ENCODE measurements at places on chromosomes 7 and 10.

- no peak for DNase-seq
Observed at GRCh38 chr7:47153576-47153975, 428.3 kb downstream of the TNS3 start.

- no peak for DNase-seq
Observed at GRCh38 chr10:3196482-3196881, 23.9 kb upstream of the PITRM1 start.

DNA sequence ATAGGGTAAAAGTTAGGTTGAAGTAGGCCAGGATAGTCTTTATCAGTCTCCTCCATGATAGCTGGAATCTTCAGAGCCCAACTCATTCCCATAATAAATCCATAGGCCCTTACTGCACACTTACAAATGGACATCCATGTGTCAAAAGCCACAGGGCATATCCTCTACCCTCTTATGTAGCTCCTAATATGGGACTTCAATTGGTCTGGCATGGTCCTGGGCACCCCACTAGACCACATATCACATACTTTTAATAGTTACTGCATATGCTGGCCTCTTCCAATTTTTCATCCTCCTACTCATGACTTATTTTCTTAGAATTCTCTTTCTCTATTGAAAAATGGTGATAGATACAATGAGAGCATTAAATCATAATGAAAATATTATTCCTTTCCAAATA is 169.3 kb downstream of the MAGI2 start:
- no peak for DNase-seq

DNA sequence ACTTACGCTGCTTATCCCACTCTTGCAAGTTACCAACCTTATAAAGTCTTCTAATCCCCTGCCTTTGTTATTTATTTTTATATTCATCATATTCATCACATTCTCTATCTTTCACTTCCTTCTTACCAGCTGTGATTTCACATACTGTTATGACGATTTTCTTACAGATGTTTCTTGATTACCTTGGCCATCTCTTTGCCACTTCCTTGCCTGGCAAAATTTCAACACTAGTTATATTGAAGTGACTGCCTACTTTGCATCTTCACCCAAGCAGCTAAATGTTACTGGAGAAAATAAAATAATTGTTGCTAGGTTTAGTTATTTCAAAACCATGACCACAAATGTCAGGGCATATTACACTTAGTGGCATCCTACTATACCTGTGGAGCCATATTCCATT is 8.8 kb upstream of the STEAP4 start:
- DNase-seq: no peak

DNA sequence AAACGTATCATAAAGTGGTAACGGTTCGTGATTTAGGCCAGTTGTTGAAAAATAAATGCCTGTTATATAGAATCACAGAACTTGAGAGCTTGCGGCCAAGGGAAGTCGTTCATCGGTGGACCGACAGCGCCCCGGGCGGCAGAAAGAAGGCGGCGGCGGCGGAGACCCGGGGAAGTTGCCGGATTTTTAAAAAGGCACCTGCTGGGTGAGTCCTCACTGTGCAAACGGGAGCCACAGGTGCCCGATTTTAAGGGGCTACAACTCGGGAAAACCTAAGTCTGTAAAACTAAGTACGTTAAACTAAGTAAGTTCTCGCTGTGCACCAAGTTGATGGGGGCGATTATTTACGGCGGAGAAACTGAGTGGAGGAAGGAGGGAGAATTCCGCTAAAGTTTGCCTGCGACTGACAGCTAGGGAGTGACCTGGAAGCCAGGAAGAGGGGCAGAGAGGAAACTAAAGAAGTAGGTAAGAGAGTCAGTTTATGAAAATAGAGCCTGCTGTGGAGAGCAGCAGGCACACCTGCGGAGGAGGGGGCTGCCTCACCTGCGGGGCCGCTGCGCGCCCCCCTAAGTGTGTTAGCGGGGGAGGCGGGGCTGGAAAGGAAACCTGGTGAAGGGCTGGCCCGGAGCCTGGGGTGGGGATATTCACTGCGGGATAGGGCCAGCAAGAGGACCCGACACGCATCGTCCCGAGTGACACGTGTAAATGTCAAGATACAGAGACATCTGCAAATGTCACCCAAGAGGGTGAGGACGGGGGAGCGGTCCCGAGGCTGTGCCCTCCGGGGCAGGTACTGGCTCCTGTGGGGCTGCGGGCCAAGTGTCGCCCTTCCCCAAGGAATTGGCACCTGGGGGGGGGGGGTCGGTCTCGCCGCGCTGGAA is 996 bp downstream of the ADAM12 start:
- DNase-seq: no peak

GRCh38 chr10:69878038-69878437 is 76.3 kb downstream of the COL13A1 start:
- no peak for DNase-seq

DNA sequence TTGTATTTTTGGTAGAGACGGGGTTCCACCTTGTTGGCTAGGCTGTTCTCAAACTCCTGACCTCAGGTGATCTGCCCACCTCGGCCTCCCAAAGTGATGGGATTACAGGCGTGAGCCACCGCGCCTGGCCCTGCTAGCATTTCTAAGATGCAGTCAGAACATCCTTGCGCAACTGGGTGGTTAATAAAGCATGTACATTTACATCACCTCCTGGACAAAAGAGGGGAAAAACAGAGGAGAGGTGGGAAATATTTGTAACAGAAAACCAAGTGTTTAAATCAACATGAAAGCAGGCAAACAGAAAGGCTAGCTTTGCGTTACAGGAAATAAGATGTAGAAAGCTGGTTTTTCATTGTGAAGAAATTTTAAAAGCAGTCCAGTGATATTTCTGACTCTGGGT is 220.9 kb upstream of the KMT2E start:
- no peak for DNase-seq

- no peak for DNase-seq
Observed at GRCh38 chr7:142859829-142860228, 5.0 kb downstream of the EPHB6 start.

DNA sequence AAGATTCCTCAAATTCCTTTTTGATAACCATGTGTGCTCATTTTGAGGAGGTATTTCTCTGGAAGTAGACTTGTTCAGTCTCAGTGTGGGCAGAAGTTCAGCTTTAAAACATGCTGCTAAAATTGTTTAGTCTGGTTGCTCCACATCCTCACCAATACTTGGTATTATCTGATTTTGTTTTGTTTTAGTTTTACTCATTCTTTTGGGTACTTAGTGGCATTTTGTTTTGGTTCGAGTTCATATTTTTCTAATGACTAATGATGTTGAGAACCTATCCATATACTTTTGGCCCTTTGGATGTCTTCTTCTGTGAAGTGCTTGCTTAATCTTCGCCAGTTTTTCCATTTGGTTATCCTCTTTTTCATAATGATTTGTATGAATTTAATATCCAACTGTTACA is 694.2 kb upstream of the FZD8 start:
- no peak for DNase-seq

- peak; percentile 73 for DNase-seq
Observed at GRCh38 chr10:45373576-45374349, at the start of gene ALOX5. TSS of gene ALOX5 (plus strand) at chr10:45374216. CDS start at chr10:45374280, 64 bp downstream.

DNA sequence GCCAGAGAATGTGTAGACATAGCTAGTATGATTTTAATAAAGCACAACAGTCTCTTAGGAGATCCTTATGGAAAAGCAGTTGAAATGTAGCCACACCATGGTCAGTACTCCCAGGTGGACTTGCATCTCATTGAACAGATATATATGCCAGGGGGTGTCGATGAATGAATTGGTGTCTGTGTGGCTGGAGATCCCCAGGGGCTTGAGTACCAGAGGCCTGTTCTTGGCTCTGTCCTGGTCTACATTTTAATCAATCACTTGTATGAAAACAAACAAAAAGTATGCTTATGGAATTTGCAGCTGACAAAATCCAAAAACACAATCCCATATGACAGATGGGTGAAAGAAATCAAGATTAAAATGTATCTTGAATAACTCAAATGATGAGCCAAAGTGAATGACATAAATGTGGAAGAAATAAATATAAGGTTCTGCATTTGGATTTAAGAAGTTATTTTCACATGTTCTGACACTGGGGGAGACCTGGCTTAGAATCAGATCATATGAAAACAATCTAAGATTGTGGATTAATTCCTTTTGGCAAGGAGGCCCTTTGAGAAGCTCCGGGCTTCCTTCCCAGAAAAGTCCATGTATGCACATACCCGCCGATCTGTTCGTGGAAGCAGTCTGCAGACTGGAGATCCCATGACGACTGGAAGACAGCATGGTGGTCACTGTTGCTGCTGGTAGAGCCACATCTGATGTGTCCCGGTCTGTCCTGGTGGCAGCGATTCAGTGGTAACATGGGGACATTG is 15.6 kb downstream of the CLEC2L start:
- DNase-seq: no peak
